ENCODE measurements at places on chromosomes 12 and 14. TPM values are rescaled to one million over a fixed set of nuclear protein-coding genes. Genes with fewer than 3 reads are reported as not detected.

- no peak for DNase-seq
Observed at GRCh38 chr12:75564852-75565251, 53.4 kb upstream of the KRR1 start.

- no peak for DNase-seq
Observed at GRCh38 chr14:104938436-104938835, 13.8 kb downstream of the PLD4 start.

Gene TEX22
- not detected for total RNA-seq

Gene AQP2
- total RNA-seq, result 0.24 TPM
